ENCODE measurements at places on chromosomes 2 and 18.
A peak's percentile ranks its signal among the peaks of the same experiment; 100 is the strongest.

GRCh38 chr2:238649936-238650518 lies 197.9 kb upstream of the TWIST2 start:
- no peak overlapping the region for H3K27ac ChIP-seq
- H3K4me3 ChIP-seq: no peak overlapping the region
- no peak for DNase-seq
- H3K4me1 ChIP-seq: no peaks in the 10 kb centered on the region
- H3K36me3 ChIP-seq: no peaks in the 10 kb centered on the region

- H3K27ac ChIP-seq: no peak overlapping the region
- no peak for DNase-seq
- H3K4me1 ChIP-seq: no peaks in the 10 kb centered on the region
- H3K4me3 ChIP-seq: no peak overlapping the region
- no peaks in the 10 kb centered on the region for H3K27me3 ChIP-seq
Observed at GRCh38 chr2:156901373-156902031, 356.0 kb upstream of the GALNT5 start.

GRCh38 chr2:235749771-235750160 lies 255.9 kb downstream of the AGAP1 start:
- no peak for DNase-seq
- H3K4me3 ChIP-seq: no peak overlapping the region
- H3K27ac ChIP-seq: no peak overlapping the region
- H3K36me3 ChIP-seq: no peaks in the 10 kb centered on the region
- H3K27me3 ChIP-seq: no peaks in the 10 kb centered on the region

- DNase-seq: no peak
- no peak overlapping the region for H3K27ac ChIP-seq
- H3K4me3 ChIP-seq: no peak overlapping the region
- no peaks in the 10 kb centered on the region for H3K4me1 ChIP-seq
- no peaks in the 10 kb centered on the region for H3K36me3 ChIP-seq
Observed at GRCh38 chr2:219624565-219624964, 2.9 kb upstream of the SLC4A3 start.

DNA sequence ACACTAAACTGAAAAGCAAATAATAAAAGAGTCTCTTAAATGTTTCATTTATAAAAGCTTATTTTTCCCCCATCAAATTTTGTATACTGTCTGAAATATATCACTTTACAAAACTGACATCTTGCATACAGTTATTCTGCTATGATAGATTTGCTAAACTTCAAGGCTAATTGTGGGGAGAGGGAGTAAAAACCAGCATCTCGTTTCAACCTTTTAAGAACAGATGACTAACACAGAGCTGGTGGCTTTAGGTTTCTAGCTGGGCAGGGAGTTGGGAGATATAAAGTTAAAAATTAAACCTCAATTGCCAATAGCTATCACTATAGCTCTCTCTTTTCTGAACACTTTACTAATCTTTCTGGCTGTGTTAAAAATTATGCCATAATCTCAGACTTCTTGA lies 23.5 kb downstream of the C1D start:
- no peak overlapping the region for H3K4me3 ChIP-seq
- H3K27me3 ChIP-seq: no peaks in the 10 kb centered on the region
- DNase-seq: no peak
- no peak overlapping the region for H3K27ac ChIP-seq
- no peaks in the 10 kb centered on the region for H3K4me1 ChIP-seq

DNA sequence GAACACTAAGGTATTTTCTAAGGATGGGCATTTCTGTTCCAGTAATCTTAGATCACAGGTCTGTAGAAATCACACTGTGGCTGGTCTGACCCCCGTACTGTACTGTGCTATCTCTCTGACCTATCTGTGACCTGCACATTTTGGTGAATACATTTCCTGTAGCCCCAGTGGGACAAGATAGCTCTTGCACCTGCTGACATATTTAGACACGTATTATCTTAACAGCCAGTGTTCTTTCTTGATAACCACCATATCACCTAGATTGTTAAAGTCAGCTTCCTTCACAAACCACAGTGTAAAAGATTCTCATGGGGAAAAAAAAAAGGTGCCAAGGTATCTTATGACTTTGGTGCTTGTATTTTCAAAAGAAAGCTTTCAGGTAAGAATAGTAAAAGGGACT lies 39.8 kb upstream of the TMEM247 start:
- peaks cover 25% of the 10 kb centered on the region for H3K4me1 ChIP-seq
- DNase-seq: peak; percentile 18
- no peak overlapping the region for H3K4me3 ChIP-seq
- H3K27me3 ChIP-seq: no peaks in the 10 kb centered on the region
- H3K27ac ChIP-seq: no peak overlapping the region

GRCh38 chr2:69943843-69944525 lies 17.4 kb downstream of the ASPRV1 start:
- no peaks in the 10 kb centered on the region for H3K27me3 ChIP-seq
- H3K4me3 ChIP-seq: no peak overlapping the region
- no peak for DNase-seq
- peaks cover 16% of the 10 kb centered on the region for H3K4me1 ChIP-seq
- peaks cover 2% of the 10 kb centered on the region for H3K36me3 ChIP-seq
- no peak overlapping the region for H3K27ac ChIP-seq

DNA sequence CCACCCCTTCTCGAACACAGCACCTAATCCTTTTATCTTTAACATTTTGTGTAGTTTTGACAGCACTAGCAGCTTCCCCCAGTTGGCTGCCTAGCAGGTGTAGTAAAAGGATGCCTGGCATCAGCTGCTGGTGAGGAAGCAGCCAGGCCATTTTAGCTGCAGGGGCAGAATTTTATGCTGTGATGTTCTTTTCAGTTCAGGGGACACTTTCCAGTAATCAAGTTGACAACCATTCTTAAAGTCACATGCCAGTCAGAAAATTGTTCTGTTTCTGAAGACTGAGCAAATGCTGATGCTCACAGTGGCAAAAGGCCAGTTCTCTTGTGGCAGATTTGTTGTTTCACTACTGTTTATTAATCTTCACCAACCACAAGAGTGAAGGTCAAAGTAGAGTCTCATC lies 570.8 kb downstream of the CCDC85A start:
- H3K36me3 ChIP-seq: no peaks in the 10 kb centered on the region
- no peaks in the 10 kb centered on the region for H3K4me1 ChIP-seq

GRCh38 chr2:25076749-25077148 lies 34.9 kb downstream of the EFR3B start:
- H3K27me3 ChIP-seq: no peaks in the 10 kb centered on the region
- H3K4me1 ChIP-seq: no peaks in the 10 kb centered on the region
- H3K27ac ChIP-seq: no peak overlapping the region
- no peaks in the 10 kb centered on the region for H3K36me3 ChIP-seq

- H3K27ac ChIP-seq: no peak overlapping the region
- no peaks in the 10 kb centered on the region for H3K4me1 ChIP-seq
- no peaks in the 10 kb centered on the region for H3K27me3 ChIP-seq
Observed at GRCh38 chr2:155714983-155715382, 617.5 kb downstream of the NR4A2 start.

DNA sequence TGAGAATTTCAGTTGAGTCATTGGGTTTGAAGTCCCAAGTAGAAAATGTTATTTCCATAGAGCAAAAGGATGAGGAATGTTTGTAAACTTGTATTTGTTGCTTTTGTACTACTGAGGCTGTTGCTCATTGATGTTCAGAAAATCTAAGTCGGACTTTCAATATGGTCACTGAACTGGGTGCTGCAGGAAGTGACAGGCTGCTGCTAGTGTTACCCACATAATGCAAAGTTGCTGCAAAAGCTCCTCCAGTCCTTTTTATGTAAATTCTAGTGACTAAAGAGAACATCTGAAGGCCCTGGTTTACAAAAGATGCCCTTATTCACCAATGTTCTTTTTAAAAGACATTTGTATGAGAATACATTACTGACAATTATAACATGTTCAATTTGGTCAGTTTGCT lies 131.1 kb upstream of the FAM98A start:
- H3K36me3 ChIP-seq: no peaks in the 10 kb centered on the region
- H3K27ac ChIP-seq: no peak overlapping the region
- DNase-seq: no peak
- H3K4me1 ChIP-seq: no peaks in the 10 kb centered on the region
- no peaks in the 10 kb centered on the region for H3K27me3 ChIP-seq

DNA sequence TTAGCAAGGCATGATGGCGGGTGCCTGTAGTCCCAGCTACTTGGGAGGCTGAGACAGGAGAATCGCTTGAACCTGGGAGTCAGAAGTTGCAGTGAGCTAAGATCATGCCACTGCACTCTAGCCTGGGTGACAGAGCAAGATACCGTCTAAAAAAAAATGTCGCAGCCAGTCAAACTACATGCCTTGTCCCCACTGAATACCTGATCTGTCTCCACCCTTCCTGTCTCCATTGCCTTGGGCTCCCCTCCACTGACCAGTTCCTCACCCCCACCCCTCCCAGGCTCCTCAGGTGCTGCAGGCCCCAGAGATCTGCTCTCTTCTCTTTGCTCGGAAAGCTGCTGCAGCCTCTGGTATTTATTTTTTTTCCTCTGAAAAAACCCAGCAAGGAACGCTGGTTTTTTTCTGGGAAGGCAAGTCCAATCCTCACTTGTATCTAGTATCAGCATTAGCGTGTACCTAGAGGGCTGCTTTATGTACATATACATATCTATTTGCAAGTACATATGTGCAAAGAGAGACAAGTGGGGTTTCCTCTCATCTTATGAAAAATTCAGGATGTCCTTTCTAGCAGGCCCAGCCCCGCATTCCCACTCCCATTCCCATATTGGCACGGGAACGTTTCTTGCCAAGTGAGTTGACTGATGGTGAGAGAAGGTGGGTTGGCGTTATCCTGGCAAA lies 4.4 kb downstream of the PSD4 start:
- DNase-seq: no peak
- no peak overlapping the region for H3K4me3 ChIP-seq
- H3K36me3 ChIP-seq: no peaks in the 10 kb centered on the region
- H3K4me1 ChIP-seq: peaks cover 73% of the 10 kb centered on the region

DNA sequence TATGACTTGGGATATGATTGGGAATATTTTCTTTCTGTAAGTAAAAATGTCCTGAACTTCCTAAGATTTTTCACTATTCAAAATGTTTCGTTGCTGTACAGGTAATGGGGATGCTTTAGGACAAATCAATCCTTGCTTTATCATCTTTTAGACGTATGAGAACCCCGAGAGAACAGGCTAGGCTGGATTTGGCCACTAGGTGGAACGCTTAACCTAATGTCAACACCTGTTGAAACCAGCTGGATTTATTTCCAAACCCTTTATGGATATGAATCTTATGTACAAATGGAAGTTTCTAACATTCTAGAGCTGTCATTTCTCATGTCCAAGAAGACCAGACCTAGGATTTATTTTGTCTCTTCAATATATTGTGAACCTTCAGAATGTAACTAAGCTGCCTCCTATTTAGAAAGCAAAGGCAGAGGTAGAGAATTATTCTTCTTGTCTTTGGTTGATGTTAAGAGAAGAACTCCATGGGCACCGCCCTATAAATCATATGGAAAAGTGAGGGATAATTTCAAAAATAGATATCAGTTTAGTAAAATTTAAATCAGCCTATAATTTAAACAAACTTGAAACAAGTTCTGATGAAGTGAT lies 96.7 kb downstream of the PMAIP1 start:
- H3K4me1 ChIP-seq: no peaks in the 10 kb centered on the region
- no peaks in the 10 kb centered on the region for H3K36me3 ChIP-seq
- H3K27ac ChIP-seq: no peak overlapping the region
- no peak for DNase-seq
- H3K27me3 ChIP-seq: no peaks in the 10 kb centered on the region
- no peak overlapping the region for H3K4me3 ChIP-seq

DNA sequence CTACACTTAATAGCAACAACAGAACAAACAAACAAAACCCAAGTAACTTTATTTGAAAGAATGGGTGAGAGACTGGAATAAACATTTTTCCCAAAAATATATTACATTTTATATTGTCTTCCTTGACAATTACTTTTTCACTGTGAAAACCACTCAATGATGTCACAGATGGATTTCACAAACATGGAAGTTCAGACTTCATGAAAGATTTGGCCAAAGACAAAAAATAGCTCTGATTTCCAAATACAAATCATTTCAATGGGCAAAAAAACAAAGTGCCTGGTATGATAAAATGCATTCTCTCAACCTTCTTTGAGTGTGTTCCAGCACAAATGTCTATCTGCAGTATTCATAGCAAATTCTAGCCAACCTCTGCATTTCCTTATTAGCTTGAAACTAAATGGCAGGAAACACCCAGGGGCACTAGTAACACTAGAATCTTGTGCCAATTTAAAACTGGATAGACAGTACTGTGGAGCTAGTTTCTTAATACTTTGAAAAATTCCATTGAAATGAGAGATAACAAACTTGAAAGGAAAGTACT lies 28.5 kb upstream of the NAPG start:
- H3K4me3 ChIP-seq: no peak overlapping the region
- H3K27me3 ChIP-seq: no peaks in the 10 kb centered on the region
- H3K4me1 ChIP-seq: no peaks in the 10 kb centered on the region
- H3K36me3 ChIP-seq: no peaks in the 10 kb centered on the region
- DNase-seq: no peak

DNA sequence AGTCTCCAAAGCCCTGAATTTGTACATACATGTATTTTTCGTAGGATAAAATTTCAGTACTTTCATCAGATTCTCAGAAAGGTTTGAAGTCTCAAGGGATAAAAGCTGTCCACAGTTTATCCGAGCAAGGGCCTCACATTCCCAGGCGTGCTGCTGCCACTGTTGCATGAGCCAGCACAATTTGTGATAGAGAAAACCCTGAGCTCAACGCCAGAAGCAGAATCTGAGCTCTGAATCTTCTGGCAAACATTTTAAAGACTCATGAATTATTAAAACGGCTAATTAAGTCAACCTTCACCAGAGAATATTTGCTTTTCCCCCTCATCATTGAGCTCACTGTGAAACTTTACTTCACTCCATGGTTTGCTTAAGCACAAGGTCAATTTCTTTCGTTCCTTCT lies 38.5 kb upstream of the STPG4 start:
- no peak overlapping the region for H3K4me3 ChIP-seq
- no peak overlapping the region for H3K27ac ChIP-seq
- no peaks in the 10 kb centered on the region for H3K27me3 ChIP-seq
- no peak for DNase-seq
- no peaks in the 10 kb centered on the region for H3K4me1 ChIP-seq

- no peak overlapping the region for H3K27ac ChIP-seq
- no peak overlapping the region for H3K4me3 ChIP-seq
- H3K36me3 ChIP-seq: no peaks in the 10 kb centered on the region
- no peaks in the 10 kb centered on the region for H3K27me3 ChIP-seq
Observed at GRCh38 chr2:204312105-204312504, 233.2 kb upstream of the PARD3B start.

DNA sequence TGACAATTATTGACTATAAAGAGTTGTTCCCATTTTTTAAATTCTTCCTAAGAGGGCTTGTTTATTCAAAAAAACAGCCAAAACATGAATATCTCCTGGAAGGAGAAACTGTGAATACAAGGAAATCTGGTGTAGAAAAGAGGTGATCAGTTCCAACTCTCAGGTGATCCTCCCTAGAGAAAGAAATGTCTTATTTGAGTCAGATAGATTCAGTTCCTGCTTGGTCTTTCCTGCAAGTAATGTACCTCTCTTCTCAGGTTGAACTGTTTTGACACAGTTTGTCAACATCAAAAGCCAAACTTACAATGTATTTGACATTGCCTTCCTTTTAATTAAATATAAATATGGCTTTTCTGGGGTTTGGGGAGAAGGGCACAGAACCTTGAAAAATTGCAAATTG lies 567.4 kb downstream of the ARHGAP15 start:
- no peak overlapping the region for H3K27ac ChIP-seq
- no peak overlapping the region for H3K4me3 ChIP-seq
- no peaks in the 10 kb centered on the region for H3K4me1 ChIP-seq
- no peak for DNase-seq
- no peaks in the 10 kb centered on the region for H3K27me3 ChIP-seq

Measured in naive thymus-derived CD4-positive, alpha-beta T cell (primary cell).